ENCODE measurements at places on chromosomes 5 and 9.

- DNase-seq: no peak
Observed at GRCh38 chr5:164561933-164562872, 1056.8 kb downstream of the MAT2B start.

DNA sequence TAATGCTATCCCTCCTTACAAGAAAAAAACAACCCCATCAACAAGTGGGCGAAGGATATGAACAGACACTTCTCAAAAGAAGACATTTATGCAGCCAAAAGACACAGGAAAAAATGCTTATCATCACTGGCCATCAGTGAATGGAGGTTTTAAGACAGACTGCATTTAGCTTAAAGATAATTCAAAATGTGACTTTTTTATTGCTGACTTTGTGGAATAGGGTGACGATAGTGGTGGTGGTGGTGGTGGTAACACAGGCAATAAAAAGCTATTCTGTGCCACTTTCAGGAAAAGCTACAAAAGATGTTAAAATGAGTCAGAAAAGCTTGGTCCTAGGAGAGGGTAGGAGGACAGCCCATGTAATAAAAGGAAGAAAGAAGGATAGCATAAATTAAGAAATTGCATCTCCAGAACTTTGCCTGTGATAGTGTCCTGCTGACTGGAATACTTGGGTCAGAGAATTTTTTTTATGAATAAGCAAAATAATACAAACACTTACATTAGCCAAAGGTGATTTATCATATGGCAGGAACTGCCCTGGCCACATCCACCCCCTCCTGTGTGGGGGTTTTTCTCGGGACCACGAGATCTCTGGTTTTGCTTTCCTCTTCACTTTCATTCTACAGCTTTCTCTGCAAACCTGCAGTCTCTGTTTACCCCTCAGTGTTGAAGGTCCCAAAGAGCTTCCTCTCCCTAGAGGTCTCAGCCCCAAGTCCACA is 186.7 kb downstream of the DRD1 start:
- no peak for DNase-seq

GRCh38 chr5:135557076-135557838 is 21.5 kb upstream of the NEUROG1 start:
- DNase-seq: no peak

DNA sequence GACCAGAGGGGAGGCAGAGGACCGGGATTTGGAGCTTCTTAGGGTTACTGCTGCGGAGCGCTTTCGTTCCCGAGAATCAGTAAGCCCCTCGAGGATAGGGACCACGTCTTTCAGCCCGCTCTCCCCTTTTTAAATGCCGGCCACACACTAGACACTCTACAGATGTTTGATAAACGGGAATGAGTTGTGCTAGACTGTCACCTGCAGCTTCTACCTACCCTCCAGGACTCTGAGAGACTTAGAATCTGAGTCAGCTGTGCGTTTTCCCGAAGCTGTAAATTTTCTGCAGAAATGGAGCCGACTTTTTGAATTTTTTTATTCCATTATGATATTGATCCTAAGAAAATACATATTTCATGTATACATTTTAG is 670 bp downstream of the CCDC171 start:
- no peak for DNase-seq

DNA sequence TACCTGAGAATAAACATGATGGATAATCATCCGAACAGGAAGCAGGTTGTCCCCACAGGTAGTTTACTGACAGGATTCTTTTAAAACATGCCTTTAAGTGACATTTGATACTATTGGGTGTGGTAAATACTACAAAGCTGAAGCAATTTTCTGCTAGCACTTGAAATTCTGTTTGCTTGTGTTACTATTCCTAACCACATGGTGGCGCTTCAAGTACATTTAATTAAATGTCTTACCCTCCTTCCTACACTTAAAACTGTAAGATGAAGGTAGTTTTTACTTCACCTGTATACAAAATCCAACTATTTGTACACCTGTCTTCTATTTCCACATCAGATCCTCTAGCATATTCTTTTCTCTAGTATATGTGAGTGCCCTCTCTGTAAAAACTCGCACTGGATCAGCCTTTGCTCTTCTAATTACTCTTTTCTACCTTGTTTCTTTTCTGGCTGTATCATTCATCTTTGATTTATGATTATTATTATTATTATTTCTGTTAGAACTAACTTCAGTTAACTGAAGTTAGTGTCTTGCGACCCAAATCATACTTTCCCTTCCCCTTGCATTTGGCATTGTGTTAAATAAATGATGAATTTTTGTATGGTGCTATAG is 18.4 kb downstream of the SLC25A46 start:
- no peak for DNase-seq

DNA sequence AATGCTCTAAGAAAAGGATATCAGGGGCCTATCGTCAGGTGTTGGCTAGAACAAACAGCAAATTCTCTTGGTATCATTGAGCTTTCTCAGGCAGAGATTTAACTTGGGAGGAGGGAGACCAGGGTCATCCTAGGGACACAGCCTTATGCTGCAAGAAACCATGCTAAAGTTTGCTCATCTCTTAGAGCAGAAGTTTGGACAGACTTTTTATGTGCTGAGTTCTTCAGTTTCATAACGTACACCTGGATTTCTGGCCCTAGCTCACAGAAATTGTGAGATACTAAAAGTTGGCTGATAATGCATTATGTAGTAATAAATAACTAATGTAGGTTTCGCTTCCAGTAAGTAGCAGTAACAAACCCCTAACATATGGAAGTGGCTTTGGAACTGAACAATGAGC is 1359.8 kb upstream of the CDH9 start:
- DNase-seq: no peak

- no peak for DNase-seq
Observed at GRCh38 chr5:28808967-28809810, 1770.8 kb upstream of the CDH9 start.

- DNase-seq: no peak
Observed at GRCh38 chr5:180212363-180213255, 3.6 kb upstream of the RASGEF1C start.

- DNase-seq: no peak
Observed at GRCh38 chr5:62640446-62640845, 61.8 kb downstream of the LRRC70 start.

- no peak for DNase-seq
Observed at GRCh38 chr9:37952731-37953130, 48.8 kb upstream of the SLC25A51 start.
